WERI-Rb-1 (cell line): ENCODE measurements at places on chromosomes 16 and 17.
A peak's percentile ranks its signal among the peaks of the same experiment; 100 is the strongest.

- DNase-seq: no peak
These were observed 96.7 kb downstream of the SYCE1L start for GRCh38 chr16:77295896-77296295.

DNA sequence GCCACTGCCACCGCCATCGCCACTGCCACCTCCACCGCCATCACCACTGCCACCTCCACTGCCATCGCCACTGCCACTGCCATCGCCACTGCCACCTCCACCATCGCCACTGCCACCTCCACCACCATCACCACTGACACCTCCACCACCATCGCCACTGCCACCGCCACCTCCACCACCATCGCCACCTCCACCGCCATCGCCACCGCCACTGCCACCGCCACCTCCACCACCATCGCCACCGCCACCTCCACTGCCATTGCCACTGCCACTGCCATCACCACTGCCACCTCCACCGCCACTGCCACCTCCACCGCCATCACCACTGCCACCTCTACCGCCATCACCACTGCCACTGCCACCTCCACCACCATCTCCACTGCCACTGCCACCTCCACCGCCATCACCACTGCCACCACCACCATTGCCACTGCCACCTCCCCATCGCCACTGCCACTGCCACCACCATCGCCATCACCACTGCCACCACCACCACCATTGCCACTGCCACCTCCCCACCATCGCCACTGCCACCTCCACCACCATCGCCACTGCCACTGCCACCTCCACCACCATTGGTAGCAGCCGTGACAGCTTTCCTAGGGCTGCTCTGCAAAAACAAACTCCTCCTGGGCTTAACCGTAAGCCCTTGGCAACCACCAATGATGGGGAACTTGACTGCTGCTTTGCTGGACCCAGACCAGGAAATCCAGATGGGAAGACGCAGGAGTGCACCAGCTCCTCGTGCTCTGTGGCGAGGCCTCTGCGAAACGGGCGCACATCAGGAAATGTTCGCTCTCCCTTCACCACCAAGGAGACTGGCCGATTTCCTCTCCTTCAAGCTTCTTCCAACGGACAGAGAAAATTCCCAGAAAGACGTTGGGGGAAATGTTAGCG is 147.2 kb downstream of the RBFOX3 start:
- no peak for DNase-seq

GRCh38 chr17:43360376-43360738 is 38.4 kb upstream of the ARL4D start:
- peak; percentile 49 for DNase-seq

DNA sequence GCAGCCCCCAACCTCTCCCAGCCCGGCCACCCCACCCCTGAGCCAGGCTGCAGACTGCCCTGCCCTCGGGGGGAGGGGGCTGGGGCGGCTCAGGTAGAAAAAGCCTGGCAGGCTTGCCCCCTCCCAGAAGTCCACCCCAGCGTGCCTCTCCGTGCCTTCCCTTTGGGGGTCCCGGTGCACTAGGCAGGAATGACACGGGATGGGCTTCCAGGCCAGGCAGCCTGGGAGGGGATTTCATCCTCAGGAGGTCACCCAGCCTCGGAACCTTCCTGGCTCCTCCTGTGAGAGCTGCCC is 185.0 kb downstream of the NTN1 start:
- no peak for DNase-seq

GRCh38 chr16:57039148-57039812 is 49.9 kb downstream of the NLRC5 start:
- no peak for DNase-seq
